Cortex of kidney (tissue), 1 donor: ENCODE measurements at places on chromosomes 2 and 18.

GRCh38 chr2:239791526-239792404 lies 233.4 kb downstream of the NDUFA10 start:
- DNase-seq, result no peak

DNA sequence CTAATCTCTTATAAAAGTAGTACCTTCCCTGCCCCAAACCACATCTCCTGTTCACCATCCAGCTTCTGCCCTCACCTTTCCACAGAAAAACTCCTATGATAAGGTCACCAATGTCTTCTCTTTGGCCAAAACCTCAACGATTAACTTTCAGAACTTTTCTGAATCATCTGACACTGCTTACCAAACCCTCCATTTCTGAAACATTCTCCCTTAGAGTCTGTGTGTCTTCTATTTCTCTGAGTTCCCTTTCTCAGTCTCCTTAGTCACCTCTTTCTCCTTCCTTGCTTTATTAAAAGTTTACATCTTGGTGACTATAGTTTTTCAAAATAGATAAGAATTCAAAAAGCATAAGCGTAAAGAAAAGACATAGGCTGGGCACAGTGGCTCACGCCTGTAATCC lies 51.3 kb upstream of the SP3 start:
- no peak for DNase-seq

DNA sequence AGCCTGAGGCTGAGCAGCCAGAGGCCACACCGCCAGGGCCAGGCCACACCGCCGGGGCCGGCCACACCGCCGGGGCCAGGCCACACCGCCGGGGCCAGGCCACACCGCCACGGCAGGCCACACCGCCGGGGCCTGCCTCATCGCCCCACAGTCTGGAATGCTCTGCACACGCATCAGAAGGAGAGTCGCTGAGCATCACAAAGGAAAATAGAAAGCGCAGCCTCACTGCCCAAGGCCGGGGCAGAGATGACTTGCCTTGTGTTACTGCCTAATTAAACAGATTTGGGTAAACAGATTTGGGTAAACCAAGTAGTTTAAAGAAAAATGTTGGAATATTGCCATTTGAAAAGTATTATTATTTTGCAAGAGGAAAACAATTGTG lies 10.4 kb upstream of the NFATC1 start:
- no peak for DNase-seq

DNA sequence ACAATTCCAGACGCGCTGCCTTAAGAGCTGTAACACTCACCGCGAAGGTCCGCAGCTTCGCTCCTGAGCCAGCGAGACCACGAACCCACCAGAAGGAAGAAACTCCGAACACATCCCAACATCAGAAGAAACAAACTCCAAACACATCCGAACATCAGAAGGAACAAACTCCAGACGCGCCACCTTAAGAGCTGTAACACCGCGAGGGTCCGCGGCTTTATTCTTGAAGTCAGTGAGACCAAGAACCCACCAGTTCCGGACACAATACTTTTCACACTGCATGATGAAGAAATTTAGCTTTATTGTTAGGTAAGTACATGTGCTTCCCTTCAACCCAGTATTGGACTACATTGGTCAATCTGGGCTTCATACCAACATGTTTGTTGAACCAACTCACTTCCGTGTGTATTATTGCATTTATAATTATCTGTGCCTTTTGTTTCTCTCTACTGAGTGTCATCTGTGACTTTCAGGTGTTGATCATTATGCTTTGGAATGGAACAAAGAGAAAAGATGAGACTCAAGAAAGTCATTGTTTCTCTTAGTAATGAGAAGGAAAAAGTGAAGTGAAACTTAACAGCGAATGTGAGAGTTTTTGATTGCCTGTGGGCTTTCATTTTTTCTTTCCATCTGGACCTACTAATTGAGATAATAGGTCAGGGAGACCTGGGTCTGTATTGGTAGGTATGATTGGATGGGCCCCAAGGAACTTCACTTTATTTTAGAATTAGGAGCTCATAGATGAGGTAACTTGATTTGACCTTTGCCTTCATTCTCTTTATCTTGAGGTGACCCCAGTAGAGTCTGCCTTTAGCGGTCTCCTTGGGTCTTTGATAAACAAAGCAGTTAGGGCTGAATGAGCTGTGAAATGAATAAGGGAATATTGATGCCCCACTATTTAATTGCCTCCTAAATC lies 76.1 kb upstream of the CAVIN2 start:
- no peak for DNase-seq

DNA sequence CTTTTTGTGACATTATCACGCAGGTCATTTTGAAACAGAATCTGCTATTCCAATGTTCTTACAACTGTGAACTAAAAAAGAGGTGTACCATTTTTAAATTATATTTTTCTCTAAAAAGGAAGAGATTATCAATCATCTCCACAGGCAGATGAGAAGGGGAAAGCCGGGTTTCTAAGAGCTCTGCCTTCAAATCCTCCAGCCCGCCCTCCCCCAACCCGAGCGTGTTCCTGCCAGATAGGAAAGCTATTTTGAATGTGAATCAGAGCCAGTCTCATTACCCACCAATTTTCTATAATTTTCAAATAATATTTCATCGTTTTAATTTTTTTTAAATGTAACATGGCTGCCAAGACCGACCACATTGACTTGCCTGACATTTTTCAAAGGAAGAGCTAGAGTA lies 65.9 kb downstream of the KCNF1 start:
- no peak for DNase-seq

GRCh38 chr18:417495-417894 lies 83.0 kb downstream of the COLEC12 start:
- DNase-seq, result no peak

DNA sequence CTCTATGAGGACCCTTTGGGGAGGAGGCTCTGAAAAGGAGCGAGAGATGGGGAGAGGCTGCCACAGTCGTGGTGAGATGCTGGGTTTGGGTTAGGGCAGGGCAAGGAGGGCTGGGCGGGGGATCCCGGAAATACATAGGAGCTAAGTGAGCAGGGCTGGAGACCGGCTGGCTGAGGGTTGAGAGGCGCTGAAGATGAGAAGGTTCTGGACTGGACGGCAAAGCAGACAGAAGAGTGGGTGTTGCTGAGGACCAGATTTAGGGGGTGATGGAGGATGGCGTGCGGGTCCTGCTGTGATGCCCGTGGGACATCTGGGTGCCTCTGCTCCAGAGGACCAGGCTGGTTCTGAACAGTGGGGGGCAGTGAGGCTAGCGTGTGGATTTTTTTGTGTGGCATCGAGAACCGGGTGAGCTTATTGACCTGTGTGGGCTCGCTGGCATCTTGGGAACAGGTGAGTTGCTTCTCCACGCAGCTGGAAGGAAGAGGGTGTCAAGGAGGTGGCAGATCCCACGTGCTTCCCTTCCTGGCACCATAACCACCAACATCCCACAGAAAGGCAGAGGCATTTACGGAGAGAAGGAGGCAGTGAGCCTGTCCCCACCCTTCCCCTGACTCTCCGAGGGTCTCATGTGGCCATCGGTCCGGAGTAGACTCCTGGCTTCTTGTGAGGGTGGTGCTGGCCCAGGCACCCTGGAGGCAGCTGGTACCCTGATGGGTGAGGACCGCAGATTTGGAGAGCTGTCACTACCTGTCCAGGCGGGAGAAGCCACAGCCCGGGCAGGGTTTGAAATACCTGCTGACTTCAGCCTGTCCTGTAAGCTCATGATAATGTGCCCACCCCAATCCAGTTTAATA lies 70.3 kb downstream of the ASB1 start:
- DNase-seq, result no peak

- DNase-seq, result no peak
Measured at GRCh38 chr2:216151313-216152025, 42.3 kb downstream of the XRCC5 start.

DNA sequence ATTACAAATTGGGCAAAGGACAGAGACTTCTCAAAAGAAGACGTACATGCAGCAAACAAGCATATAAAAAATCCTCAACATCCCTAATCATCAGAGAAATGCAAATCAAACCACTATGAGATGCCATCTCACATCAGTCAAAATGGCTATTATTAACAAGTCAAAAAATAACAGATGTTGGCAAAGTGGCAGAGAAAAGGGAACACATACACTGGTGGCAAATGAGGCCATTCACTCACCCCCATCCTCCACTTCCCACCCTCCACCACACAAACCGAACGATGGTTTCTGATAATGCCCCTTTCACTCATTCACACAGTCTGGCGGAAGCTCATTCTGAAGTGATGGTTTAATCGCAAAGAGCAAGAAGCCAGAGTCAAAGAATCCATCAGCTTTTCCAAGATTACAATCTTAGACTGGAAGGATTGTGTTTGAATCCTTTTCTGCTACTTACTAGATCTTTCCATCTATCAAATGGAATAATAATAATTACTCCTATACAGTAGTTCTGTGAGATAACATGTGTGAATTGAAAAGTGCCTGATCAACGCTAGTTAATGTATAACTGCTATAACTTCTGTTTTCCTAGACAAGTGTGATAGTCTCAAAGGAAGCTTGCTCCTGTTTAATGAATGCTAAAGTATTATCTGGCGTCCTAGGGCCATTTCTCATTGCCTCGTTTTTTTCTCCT lies 16.9 kb upstream of the CD28 start:
- DNase-seq, result no peak

- DNase-seq, result no peak
Measured at GRCh38 chr18:21538230-21538629, 62.3 kb downstream of the ESCO1 start.

DNA sequence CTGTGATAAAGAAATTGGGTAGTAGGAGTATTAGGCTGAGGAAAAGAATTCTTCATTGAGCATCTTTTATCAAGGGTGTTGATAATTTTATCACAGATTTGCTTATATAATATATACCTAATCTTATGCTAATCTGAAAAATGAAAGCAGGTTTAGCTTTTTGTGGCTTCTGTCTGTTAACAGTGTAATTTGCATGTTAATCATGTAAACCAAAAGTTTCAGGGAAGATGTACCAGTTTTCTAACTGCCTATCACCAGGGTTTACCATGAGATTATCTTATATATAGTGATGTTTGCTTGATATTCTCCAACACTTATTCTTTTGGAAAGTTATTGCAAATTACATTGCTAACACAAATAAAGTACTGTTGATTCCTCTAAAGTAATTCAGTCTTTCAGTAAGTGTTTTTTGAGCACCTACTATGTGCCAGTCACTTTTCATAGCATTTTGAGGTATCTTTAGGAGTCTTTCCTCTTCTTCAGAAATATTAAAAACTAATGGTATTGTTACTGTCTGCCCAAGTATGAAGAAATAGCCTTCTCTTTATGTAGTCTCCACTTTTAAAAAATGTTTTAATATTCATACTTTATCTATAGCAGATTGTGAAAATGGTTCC lies 41.6 kb downstream of the GCC2 start:
- DNase-seq, result no peak

DNA sequence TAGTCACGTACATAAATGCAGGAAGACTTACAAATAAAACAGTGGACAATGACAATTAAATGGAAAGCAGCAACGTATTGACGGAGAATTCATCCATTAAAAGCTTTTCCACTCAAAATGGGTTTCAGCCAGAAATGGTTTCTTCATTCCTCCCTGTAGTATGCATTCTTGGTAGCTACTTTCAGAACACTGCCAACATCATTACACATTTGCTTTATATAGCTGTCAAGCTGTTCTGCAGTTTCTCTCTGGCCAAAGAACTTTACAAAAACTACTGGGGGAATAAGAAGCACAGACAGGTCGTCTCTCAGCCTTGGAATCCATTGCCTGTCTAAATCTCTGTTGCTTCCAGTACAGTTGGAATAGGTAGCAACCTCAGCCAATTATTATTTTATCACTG lies 84.1 kb upstream of the NCKAP5 start:
- no peak for DNase-seq

GRCh38 chr2:99636144-99637034 lies 146.6 kb upstream of the REV1 start:
- DNase-seq, result no peak

DNA sequence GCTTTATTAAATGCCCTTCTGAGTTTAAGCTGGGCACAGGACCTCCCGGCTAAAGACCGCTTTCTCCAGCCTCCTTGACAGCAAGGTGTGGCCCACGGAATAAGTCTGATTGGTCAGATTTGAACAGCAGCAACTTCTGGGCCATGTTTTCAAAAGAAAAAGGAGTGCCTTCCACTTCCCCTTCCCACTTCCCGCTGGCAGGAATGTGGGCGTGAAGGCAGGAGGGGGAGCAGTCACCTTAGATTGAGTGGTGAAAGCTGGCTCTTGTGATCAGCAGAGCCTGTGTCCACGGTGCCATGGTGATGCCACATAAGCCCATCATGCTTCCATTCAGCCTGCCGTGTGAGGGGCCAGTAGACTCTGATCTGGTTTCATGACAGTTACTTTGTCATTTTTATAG lies 136.6 kb upstream of the GLI2 start:
- DNase-seq, result no peak

GRCh38 chr18:79453816-79454735 lies 58.3 kb downstream of the NFATC1 start:
- no peak for DNase-seq
